Caki2 (cell line): ENCODE measurements at places on chromosomes 3 and 15. TPM values are rescaled to one million over a fixed set of nuclear protein-coding genes. Genes with fewer than 3 reads are reported as not detected.

- DNase-seq: no peak
Measured at GRCh38 chr15:100772478-100772877, 107.2 kb upstream of the ALDH1A3 start.

DNA sequence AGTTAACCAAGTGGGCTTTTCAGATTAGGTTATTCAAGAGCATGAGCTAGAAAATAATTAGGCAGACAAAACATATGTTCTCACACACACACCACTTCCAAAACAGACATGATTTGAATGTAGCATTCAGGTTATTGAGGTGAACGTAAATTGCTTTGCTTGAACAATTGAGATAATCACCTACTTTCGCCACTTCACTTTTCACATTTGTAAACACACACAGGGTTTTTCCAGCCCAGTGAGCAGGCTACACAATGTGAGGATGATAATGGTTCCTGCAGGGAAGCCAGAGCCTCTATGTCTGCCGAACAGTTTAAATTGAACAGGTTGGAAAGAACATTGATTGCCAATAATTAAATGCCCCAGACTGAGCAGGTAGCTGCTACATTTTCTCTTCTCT is 560.8 kb downstream of the OCA2 start:
- no peak for DNase-seq

GRCh38 chr3:172079326-172079976 is 40.1 kb downstream of the FNDC3B start:
- DNase-seq: no peak

DNA sequence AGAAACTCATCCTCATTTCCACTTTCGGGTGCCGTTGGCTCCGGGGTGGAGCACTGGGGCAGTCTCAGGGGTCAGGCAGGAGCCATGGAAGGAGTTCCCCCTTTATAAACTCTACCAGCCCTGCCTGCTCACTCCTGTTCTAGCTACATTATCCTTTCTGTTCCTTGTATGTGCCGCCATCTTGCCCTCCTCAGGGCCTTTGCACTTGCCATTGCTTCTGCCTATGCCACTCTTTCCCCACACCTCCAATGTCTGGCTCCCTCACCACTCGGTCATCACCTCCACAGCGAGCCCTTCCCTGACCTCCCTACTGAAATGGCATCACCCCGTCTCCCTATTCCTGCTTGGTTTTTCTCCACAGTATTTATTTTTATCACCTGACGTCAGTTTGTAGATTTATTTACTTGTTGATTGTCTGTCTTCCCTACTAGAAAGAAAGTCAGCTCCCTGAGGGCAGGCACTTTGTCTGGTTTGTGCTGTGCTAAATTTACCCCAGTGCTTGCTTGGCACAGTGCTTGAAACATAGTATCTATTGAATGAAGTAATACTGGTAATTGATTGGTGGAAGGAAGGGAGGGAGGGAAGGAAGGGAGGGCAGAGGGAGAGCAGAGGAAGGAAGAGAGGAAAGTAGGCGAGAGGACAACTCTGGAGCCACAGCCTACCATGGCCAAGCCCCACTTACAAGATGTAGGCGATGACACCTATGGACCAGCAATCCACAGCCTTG is 8.8 kb downstream of the CAMK1 start:
- no peak for DNase-seq

- no peak for DNase-seq
Measured at GRCh38 chr3:157618886-157619285, 115.7 kb upstream of the VEPH1 start.

GRCh38 chr3:80238152-80238551 is 470.4 kb upstream of the ROBO1 start:
- no peak for DNase-seq

DNA sequence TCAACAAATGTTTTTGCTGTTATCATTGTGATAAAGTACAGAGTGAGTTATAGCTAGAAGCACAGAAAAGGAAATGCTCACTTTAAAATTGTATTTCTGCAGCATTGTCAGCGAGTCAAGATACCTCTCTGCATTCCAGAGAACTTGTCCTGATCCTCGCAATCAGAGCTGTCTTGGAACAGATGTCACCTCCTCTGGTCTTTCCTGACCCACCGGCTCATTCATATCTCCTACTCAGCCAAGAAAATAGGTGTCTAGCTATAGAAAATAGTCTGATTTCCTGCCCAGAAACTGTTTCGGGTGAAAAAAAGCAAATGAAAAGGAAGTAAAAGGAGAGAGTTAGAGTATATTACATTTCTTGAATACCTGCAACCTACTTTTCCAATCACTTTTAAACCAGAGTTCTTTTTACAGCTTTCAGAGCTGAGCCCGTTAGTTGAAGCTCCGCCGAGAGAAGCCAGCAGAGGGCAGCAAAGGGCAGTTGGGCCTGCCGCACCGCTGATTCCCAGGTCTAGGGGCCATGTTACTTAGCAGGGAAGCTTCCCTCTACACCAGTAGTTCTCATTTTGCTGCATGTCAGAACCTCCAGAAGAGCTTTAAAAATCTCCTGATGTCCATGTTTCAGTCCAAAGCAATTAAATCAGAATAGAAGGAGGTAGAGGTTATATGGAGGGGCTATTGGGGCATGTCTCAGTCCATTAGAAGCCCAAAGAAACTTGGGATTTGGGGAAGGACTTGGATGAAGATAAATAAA is 185.7 kb upstream of the THRB start:
- no peak for DNase-seq

- no peak for DNase-seq
Measured at GRCh38 chr3:46573701-46574100, 7.6 kb upstream of the LRRC2 start.

DNA sequence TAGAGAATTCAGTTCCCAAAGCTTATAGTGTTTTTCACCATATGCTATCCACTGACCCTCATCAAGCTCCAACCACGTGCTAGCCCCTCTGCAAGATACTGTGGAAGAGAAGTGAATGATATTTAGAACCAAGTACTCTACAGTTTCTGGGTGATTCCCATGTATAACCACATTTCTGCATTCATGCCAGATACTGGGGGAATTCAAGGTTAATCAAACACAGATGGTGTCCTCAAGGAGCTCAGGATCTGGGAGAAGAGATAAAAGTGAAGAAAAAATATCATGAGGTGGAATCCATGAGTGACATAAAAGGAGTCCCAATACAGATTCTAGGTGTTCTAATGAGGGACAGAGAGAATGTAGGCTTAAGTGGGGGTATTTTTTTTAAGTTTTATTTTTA is 195.8 kb downstream of the FHIT start:
- DNase-seq: no peak

GRCh38 chr3:102478160-102478559 is 43.3 kb downstream of the ZPLD1 start:
- DNase-seq: no peak

- no peak for DNase-seq
Measured at GRCh38 chr3:78571486-78571885, 1196.3 kb downstream of the ROBO1 start.

GRCh38 chr15:71455107-71455506 is 339.8 kb downstream of the THSD4 start:
- no peak for DNase-seq

- DNase-seq: no peak
Measured at GRCh38 chr3:30004481-30004880, 601.9 kb upstream of the TGFBR2 start.

DNA sequence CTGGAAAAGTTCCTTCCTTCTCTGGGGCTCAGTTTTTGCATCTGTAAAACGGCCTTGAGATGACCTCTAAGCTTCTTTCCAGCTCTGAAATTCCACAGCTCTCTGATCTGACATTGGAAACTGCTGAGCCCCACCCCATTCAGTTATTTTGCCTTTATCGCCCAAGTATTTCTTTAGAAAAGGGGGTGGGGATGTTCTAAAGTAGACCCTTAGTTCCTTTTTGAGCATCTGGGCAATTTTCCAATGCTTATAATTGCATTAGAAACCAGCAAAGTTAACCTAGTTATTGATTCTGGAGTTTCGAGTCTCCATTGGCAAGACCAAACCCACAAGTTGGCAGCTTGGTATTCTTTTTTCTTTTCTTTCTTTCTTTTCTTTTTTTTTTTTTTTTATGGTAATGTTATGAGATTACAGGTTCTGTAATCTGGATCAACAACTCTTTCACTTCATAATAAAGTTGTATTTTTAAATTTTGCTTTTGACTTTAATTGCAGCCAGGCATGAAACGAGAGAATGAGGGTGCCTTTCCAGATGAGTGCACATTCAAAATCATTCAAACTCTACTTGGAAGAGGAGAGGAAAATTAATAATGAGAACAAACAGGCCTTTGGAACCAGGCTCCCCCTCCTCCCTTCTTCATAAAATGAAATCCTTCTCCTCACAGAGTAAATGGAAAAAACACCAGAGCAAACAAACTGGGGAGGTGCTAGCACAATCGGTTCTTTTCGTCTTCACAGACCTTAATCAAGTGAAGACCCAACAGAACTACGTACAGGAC is 76.8 kb upstream of the LRIG1 start:
- DNase-seq: no peak

MEGF11 gene
- not detected in 2 replicates for total RNA-seq

AP3B2 gene
- 5.3 and 6.7 TPM in 2 replicates for total RNA-seq
